Activated CD4-positive, alpha-beta T cell treated with anti-CD3 and anti-CD28 coated beads, Interleukin-2, amount 50 U/mL, for 16 hours (primary cell): ENCODE measurements at places on chromosomes 16 and 17.

DNA sequence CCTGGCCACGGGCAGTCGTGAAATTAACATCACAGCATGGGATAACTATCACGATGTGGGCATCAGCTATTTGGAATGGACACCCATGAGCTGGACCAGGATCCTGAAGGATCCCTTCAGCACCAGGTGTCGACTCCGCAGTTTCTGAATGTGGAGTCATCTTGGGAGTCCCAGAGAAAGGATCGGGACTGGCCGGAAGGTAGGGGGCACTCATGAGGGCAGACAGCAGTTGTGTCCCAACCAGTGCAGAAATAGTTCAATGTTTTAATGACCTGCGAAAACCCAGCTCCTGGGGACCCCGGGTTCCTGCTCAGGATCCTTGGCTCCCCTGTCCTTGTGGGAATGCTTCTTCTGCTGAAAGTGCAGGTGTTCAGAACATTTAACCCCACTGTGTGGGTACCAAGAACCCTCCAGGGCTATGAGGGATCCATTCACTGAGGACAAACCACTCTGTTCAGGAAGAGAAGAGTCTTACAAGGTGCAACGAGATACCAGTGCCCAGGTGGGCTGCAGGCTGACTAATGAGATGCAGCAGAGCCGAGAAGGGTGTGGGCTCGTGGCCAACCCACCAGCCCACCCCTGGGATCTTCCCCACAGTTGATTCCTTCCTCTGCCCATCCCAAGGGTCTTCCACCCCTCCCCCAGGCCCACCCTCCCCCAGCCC, 154.8 kb downstream of the SALL1 start:
- DNase-seq = no peak

DNA sequence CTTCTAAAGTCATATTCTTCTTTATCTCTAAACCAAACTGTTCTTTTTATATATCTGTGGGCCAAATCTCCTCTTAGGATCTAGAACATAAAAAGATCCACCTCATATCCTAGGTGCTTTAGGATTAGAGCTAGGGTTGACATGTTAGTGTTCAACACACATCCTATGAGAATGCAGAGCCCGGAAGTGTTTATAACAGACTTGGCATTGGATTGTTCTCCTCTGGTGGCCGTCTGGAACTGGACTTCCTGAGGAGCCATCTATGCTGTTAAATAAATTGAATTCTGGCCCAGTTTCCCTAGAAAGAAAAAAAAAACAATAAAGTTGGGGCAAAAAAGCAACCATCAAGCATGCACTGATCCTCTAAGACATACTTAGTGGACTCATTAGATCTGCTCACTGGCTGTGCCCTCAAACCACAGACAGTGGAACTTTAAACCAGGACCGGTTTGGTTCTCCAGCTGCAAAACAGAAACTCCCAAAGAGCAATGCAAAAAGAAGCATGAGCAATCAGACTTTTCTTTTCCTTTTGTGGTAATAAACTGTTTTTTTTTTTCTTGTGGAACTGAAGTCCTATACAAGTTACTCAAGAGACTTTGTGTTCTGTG, 182.5 kb downstream of the ZNF18 start:
- no peak for DNase-seq

DNA sequence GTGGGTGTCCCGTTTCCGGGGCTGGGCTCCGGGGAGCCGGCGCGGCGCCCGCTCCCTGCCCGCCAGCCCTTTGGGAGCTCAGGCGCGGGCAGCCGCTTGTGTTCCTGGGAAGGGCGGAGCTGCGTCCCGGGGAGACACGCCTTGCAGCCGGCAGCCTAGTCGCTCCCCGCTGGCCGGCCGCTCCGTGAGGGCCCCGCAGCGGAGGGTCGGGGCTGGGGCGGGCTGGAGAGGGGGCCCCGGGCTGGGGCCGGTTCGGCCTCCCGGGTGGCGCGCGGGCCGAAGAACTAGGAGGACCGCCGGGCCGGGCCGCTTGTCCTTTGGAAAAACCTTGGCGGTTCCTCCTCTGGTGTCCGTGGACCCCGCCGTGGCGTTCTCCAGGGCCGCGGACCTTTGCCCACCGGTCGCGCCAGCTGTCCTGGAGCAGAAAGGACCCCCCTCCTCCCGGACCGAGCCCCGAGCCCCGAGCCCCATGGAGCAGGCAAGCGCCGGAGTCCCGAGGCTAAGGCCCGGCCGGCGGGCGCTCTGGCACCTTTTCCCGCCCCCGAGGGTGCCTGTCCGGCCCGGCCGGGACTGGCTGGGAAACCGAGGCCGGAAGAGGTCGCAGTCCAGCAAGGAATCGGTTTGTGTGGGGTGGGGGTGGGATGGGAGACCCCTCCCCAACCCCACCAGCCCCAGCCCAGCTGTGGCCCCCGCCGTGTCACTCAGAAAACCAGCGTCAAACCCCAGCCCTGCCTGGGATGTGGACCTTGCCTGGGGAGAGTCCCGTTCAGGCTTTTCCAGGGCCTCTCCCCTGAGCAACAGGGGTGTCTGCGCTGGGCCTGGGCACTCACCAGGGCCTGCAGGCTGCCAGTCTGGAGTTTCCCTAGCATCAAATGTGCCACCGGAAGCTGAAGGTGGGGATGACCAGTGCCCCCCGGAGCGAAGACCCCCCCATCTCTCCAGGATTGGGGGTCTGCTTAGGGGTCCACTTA, 6.8 kb upstream of the TBC1D3B start:
- DNase-seq = no peak

GRCh38 chr16:76278980-76279379, 1.8 kb downstream of the CNTNAP4 start:
- no peak for DNase-seq

DNA sequence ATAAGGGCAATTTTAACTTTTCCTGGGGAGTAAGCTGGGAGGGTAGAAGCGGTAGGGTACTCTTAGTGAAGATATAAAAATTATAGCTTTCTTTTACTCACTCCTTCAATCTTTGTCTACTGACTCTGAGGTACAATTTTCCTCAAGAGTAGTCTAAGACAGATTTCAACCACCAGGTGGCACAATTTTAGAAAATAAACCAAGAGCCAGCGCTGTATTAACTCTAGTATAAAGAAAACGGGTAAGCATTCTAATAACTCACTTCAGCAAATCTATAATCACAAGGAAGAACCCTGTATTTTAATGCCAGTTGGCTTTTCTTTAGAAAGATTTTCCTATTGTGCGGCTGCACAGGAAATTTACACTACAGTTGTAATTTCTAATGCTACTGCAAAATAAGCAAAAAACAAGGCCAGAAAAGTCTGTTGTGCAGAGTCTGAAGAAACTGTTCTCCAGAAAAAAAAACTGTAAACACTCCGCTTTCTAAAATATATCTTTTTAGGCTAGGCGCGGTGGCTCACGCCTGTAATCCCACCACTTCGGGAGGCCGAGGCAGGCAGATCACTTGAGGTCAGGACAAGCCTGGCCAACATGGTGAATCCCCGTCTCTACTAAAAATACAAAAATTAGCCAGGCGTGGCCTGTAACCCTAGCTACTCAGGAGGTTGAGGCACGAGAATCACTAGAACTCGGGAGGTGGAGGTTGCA, 1.9 kb downstream of the CMC2 start:
- DNase-seq = peak; percentile 71

DNA sequence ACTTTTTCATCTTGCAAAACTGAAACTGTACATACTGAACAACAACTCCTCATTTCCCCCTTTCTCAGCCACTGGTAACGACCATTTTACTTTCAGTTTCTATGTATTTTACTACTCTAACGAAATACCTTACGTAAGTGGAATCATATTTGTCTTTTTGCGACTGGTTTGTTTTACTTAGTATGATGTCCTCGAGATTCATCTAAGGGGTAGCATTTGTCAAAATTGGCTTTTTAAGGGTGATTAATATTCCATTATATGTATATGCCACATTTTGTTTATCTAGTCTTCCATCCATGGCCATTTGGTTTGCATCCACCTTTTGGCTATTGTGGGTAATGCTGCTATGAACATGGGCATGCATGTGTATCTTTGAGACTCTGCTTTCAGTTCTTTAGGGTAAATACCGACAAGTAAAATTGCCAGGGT, 10.4 kb downstream of the KPNB1 start:
- peak; percentile 69 for DNase-seq

DNA sequence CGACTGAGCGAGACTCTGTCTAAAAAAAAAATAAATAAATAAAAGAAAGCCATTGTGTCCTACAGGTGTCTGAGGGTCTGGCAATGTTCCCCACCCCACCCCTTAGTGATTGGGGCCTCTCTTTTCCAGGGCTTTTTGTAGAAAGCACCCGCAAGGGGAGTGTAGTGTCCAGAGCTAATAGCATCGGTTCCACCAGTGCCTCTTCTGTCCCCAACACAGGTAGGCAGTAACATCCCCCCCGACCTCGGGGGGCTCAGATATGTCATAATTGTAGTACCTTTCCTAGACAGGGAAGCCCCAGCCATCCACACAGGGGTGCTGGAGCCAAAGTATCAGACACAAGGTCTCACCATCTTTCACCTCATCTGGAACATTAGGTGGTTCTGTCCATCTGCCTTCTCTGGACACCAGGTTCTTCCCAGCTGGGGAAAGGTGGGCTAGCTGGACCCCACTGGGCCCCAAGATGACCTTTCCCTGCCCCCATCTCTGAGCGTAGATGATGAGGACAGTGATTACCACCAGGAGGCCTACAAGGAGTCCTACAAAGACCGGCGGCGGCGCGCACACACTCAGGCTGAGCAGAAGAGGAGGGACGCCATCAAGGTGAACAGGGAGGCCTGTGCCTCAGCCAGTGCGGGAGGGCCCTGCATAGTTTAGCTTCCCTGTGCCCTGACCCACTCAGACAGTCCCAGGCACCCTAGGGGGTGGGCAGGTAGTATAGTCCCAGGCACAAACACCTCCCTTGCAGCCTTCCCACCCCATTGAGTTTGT, 1.6 kb downstream of the MLX start:
- no peak for DNase-seq

- no peak for DNase-seq
Observed at GRCh38 chr17:33137426-33137825, 145.8 kb downstream of the SPACA3 start.
